ENCODE measurements at places on chromosomes 12 and 14.
A peak's percentile ranks its signal among the peaks of the same experiment; 100 is the strongest.

GRCh38 chr12:125968413-125968812 lies 903.2 kb downstream of the AACS start:
- no peak for DNase-seq

DNA sequence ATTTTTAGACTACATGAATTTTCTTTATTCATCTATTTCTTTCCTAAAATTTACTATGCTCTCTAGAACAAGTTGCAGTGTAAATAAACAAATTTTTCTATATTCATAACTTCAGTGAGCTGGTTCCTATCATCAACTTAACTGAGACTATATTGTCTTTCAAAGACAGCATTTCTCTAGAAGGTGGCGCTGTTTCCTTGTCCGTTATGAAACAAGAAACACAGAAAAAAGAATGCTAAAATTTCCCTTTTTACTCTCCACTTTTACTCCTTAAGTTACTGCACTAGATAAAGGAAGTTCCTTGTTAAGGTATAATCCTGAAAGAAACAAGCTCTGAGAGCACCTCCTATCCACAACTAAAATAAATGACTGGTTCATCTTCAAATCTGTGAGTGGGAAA lies 8.2 kb upstream of the CLEC2A start:
- DNase-seq: no peak

DNA sequence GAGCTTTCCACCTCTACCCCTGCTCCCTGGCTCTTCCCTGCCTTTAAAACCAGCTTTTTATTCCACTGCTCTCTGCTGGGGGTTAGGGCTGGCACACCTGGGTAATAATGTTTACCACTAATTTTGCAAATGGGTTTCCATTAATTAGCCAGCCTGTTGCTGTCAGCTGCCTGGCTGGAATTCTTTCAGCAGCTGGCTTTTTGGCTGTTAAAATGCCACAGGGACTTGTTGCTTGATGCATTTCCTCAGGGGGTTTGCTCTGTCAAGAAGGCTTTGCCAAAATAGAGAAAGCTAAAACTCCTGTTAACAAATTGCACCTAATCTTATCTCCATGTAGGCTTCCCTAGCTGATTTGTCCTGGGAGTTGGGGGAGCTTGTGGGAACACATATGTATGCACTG lies 51.8 kb upstream of the PSMC1 start:
- DNase-seq: peak; percentile 89

- no peak for DNase-seq
Measured at GRCh38 chr14:96795109-96795828, 1.9 kb upstream of the VRK1 start.

GRCh38 chr12:70122804-70123203 lies 120.4 kb upstream of the CNOT2 start:
- DNase-seq: no peak

DNA sequence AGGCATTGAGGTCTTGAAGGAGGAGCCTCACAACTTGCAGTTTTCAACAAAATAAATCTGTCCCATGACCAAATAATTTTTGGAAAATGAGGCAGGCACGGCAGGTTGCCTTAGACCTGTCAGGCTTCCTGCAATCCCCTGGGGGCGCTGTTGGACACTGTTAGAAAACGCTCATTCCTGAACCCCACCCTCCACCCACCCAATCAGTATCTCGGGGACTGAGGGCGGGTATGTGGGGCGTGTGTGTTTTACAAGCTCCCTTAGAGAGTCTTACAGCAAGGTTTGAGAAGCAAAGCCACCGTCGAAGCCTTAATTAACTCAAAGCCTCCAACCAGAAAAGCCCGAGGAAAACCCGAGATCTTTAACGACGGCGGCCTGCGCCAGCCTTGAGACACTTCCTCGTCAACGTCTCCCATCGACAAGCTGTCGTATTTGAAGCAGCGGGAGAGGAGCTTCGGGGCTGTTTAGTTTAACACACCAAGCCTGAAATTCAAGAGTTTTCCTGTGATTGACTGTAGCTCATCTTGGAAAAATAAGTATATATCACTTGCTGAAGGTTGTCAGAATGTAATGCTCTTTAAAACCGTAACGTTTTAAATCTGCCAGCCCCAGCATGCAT lies 123.0 kb downstream of the GLT1D1 start:
- DNase-seq: no peak

GRCh38 chr14:85165094-85165493 lies 364.9 kb upstream of the FLRT2 start:
- no peak for DNase-seq

DNA sequence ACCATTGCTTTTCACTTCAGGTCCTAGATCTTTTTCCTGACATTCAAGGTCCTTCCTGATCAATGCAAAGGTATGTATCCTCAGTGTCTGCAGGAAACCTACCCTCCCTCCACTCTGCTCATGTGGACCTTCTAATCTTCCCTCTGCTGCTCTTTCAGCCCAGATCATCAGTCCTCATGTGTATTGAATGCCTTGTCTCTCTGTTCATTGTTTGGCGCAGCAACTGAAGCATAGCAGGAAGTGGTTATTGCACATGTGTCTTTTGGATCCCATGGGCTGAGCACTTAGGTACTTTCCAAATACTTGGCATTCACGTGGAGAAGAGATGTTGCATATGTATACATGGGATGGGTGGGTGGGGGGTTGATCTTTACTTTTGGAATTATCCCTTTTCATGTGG lies 4.3 kb upstream of the NIN start:
- DNase-seq: no peak

- no peak for DNase-seq
Measured at GRCh38 chr12:108678104-108678730, 44.5 kb upstream of the SELPLG start.

GRCh38 chr14:50607181-50607580 lies 47.2 kb downstream of the ATL1 start:
- no peak for DNase-seq

- peak; percentile 37 for DNase-seq
Measured at GRCh38 chr12:57740656-57741412, 2.3 kb upstream of the AGAP2 start.

DNA sequence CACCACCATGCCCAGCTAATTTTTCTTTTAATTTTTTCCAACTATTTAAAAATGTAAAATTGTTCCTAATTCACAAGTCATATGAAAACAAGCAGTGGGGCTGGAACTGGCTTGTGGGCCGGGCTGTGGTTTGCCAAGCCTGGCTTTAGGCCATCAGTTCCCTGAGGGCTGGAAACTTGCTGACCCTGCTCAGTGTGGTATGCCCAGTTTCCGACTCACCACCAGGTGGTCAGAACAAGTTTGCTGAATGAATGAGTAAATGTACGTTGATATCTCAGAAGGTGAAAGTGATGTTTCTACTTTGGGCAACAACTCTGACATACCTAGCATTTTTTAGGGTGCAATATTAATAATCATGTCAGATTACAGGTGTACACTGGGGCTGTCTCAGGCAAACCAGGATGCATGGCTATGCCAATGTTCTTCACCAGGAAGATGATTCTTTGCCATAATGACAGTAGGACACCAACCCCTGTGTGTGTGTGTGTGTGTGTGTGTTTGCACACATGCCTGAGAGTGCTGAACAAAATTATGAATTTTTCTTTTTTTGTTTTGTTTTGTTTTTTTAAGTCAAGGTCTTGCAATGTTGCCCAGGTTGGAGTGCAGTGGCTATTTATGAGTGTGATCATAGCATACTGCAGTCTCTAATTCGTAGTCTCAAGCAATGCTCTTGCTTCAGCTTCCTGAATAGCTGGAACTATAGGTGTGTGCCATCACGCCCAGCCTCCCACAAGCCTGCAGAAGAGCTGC lies 106.1 kb downstream of the PTPN11 start:
- DNase-seq: no peak

GRCh38 chr14:80862541-80862940 lies 79.0 kb downstream of the CEP128 start:
- no peak for DNase-seq

- DNase-seq: peak; percentile 96
Measured at GRCh38 chr14:37599507-37600368, 4.3 kb downstream of the TTC6 start.

- no peak for DNase-seq
Measured at GRCh38 chr14:93975791-93976476, 436 bp downstream of the ASB2 start.

- no peak for DNase-seq
Measured at GRCh38 chr12:46404225-46404631, 31.7 kb upstream of the SLC38A2 start.

GRCh38 chr14:50521912-50522341 lies 10.4 kb downstream of the MAP4K5 start:
- no peak for DNase-seq

- DNase-seq: no peak
Measured at GRCh38 chr14:97642631-97643030, 845.4 kb downstream of the VRK1 start.

GRCh38 chr12:15687583-15687982 lies 101.6 kb downstream of the EPS8 start:
- no peak for DNase-seq

GRCh38 chr14:22623047-22623446 lies 21.1 kb downstream of the OR6J1 start:
- DNase-seq: no peak

GRCh38 chr14:101788016-101788635 lies 26.6 kb downstream of the PPP2R5C start:
- DNase-seq: no peak

DNA sequence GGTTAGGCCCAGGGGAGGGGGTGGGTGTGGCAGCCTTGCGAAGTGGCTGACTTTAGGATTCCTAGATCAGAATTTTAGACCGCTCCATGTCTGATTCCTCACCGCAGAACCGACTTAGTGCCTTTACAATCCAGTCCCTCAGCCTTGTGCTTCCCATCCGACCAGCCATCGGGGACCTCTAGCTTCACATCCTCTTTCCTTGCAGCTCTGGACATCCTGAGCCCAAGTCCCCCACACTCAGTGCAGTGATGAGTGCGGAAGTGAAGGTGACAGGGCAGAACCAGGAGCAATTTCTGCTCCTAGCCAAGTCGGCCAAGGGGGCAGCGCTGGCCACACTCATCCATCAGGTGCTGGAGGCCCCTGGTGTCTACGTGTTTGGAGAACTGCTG lies 557 bp downstream of the COPS7A start:
- DNase-seq: no peak

- no peak for DNase-seq
Measured at GRCh38 chr12:13071305-13072280, 27.4 kb downstream of the FAM234B start.

GRCh38 chr14:69624136-69624535 lies 12.7 kb downstream of the SUSD6 start:
- no peak for DNase-seq

Measured in NCI-H1417 (cell line).